ENCODE measurements at places on chromosomes 7 and 10.
A peak's percentile ranks its signal among the peaks of the same experiment; 100 is the strongest.

DNA sequence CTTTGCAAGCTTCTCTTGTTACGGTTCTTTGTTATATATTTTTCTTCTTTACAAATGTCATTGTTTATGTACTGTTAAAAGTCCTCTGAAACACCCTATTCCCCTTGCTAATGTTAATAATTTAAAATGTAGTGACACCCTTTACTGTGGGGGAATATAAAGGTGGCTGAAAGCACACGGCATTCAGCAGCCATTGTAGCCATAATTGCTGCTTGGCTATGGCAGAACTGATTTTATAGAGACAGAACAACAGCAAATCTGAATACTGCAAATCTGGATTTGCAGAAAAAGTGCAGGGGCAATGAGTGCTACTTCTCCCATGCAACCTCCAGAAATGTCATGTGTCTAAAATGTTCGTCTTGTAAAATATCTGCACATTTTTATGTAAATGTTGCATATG, 3.7 kb upstream of the WASL start:
- DNase-seq, result no peak

DNA sequence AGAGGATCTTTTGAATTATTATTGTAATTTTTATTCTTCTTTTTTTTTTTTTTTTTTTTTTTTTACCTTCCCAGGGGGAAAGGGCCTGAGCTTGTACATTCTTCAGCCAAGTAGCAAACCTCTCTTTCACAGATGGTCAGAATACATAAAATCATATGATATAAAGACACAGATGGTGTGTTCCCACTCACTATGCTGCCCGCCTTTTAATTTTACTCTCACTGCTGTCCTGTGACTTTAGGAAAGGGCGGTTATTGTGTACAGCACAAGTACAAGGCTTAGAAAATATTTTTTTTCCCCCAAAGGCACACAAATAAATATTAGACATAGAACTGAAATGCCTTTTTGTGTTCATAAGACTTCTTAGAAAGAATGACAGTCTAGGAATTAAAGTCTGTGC, 213.6 kb downstream of the RPS24 start:
- DNase-seq, result no peak

- no peak for DNase-seq
Measured at GRCh38 chr7:92699966-92700514, 109.8 kb upstream of the FAM133B start.

- no peak for DNase-seq
Measured at GRCh38 chr10:74593470-74593869, 232.9 kb upstream of the KAT6B start.

DNA sequence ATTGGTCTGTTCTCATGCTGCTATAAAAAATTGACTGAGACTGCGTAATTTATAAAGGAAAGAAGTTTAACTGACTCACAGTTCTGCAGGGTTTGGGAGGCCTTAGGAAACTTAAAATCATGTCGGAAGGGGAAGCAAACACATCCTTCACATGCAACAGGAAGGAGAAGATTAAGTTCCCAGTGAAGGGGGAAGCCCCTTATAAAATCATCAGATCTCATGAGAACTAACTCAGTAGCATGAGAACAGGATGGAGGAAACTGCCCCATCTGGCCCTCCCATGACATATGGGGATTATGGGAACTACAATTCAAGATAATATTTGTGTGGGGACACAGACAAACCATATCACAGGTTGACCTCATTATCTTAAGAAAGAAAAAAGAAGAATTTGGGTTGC, 134.5 kb downstream of the PPP1R3A start:
- no peak for DNase-seq

DNA sequence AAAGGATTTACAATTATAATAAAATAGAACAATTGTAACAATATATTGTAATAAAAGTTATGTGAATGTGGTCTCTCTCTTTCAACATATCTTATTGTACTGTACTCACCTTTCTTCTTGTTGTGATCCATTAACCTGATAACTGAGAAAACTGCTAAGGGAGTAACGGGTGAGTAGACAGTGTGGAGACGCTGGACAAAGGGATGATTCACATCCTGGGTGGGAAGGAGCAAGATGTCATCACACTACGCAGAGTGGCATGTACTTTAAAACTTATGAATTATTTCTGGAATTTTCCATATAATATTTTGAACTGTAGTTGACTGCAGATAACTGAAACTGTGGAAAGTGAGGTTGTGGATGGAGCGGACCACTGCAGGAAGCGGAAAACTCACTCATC, 91.2 kb upstream of the PLPP4 start:
- no peak for DNase-seq

GRCh38 chr7:114413761-114414155, 857 bp upstream of the FOXP2 start:
- no peak for DNase-seq

GRCh38 chr7:37348982-37349381, 99.7 kb downstream of the ELMO1 start:
- DNase-seq, result no peak

GRCh38 chr10:97411406-97411805, 10.3 kb upstream of the RRP12 start:
- no peak for DNase-seq

DNA sequence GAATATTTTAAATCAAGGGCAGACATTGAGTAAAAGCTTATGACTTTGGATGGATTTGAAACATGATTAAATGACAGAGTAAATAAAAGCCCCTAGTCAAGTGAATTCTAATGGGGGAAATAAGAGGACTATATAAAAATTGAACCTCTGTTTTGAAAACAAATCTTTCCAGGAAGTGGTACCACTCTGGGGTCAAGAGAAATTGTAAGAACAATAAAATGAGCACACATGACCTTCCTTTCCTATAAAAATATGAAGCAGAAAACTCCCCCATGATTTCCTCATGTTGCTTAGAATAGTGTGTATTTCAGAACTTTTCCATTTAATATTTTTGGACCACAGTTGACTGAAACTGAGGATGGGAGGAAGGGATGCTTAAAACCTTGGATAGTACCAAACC, 12.3 kb upstream of the CLDN12 start:
- no peak for DNase-seq

- DNase-seq, result no peak
Measured at GRCh38 chr10:87757685-87758084, 60.3 kb downstream of the ATAD1 start.

DNA sequence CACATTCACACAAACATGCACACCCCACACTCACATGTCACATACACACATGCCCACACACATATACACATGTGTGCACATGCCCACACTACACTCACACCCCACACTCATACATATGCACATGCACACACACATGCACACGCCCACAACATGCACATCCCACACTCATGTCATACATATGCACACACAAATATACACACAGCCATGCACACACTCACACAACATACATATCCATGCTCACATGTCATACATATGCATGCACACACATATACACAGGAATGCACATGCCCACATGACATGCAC, 219.8 kb downstream of the DNAJB6 start:
- no peak for DNase-seq

DNA sequence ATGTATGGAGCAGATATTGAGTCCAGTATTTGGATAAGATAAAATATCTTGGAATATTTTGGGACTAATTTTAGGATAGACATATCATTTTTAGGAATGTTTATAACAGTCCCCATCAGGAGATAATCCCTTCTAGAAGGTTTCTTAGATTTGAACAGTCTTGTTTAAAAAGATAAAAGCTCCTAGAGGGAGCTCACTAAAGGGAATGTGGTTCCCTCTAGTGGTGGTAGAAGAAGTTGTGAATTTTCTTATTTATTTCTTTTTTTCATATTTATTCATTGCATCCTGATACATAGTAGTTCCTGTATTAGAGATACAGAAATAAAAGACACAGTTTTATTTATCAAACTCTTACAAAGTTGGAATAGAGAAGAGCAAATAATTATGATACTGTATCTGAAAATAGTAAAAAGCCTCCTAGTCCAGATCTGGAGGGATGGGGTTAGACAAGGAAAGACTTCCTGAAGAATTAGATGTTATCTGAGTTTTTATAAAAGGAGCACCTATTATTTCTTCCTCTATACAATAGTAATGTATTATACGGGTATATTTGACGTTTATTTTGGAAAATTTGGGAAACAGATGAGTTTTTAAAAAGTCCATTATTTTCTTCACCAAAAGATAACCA, 24.5 kb upstream of the KLF14 start:
- DNase-seq, result no peak

DNA sequence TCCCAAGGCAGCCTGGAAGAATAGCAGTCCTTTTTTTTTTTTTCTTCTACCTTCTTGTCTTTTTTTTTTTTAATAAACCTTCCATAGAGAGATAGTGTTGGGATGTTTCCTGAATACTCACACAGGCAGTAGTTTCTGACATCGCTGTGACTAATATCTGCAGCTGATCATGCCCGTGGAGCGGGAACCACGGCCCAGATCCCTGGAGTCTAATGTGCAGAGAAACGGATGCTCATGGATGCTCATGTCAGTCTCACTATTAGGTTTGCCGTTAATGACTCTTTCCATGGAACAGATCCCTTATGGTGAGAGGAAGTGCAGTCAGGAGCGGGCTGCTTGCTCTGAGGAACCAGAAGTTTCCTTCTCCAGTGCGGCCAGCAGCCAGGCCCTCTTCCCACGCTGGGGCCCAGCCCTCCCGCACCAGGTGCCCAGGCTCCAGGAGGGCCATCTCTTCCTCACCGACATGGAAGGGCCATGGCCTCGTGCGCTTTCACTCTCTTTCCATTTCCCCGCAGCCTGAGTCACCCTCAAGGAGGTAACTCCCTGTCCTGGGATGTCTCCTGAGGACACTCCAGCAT, 132.5 kb downstream of the WDR37 start:
- no peak for DNase-seq

- DNase-seq, result no peak
Measured at GRCh38 chr10:90167174-90168064, 466.0 kb downstream of the KIF20B start.

DNA sequence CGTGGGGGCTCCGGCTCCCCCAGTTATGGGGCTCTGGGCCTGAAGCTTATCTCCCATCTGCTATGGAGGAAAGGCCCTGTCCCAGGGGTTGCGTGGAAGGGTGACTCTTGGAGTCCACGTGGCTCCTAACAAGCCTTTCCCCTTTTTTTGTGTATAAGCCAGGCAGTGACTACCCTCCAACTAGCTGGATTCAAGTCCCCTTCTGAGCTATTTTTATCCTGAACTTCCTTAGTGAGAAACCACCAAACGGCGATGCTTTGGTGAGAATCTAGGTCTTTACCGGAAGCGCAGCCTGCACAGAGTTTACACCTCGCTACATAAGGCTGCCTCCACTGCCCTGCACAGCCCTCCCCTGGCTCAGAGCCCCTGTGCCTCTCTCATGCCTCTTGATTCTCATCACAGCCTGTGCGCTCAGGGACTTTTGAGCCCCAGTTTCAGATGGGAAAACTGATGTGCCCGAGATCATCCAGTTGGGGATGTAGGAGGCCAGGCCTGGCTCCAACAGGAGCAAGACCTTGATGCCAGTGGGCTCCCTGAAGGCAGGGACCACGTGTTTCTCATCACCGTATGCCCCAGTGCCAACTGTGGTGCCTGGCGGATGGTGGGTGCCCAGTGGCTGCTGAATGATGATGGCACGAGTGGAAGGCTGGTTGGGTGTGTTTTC, 102.3 kb upstream of the PPIF start:
- DNase-seq, result peak; percentile 71

DNA sequence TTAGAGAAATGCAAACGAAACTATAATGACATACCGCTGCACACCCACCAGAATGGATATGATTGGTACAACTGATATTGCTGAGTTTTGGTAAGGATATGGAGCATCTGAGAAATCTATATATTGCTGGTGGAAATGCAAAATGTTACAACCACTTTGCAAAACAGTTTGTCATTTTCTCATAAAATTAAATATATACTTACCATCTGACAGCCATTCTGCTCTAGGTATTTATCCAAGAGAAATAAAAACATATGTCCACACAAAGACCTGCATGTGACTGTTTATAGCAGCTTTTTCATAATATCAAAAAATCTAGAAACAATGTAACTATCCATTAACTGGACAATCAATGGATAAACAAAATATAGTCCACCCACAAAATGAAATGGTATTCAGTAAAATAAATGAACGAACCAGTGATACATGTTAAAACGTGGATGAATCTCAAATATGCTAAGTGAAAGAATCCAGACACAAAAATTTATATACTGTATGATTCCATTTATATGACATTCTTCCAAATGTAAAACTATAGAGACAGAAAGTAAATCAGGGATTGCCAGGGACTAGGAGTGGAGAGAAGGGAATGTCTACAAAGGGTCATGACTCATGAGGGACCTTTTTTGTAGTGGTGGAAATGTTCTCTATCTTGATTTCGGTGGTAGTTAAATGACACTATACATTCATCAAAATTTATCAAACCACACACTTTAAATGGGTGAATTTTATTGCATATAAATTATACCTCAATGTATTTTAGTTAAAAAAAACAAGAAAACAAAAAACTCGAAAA, 312.0 kb upstream of the GLI3 start:
- no peak for DNase-seq

DNA sequence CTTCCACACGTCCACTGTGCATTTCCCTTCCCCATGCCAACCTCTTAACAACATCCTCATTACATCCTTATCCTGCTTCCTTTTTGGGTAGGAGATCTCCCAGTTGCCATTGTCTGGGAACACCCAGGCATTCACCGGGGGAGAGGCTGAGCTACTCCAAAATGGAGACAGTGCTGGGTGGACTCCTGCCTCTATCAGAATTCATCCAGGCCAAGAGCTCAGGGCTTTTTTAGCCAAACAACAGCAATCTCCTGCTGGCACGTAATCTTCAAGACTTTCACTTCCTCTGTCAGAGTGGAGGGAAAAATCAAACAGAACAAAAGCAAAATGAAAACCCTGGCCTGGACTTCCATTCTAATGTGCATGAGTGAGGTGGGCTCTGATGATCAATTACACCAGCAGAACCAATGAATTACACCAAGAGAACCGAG, 245.0 kb downstream of the PRPF18 start:
- DNase-seq, result no peak

DNA sequence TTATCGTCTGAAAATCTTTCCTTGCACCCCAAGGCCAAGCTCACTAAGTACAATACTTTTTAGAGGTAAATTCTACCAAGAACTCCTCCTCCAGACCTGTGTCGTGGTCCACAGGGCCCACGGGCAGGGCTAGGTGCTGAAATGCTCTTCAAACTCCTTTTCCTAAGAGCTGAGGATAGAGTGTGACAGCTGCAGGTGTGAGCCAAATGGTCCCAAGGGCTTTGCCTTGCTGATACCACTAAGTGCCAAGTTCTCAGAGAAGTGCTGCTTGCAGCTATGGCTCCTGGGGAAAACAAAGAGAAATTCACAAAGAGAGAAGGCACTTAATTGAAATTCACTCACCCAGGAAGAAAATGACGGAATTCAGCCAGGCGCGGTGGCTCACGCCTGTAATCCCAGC, 868.9 kb upstream of the AUTS2 start:
- DNase-seq, result no peak

GRCh38 chr7:7416031-7416858, 119.4 kb downstream of the COL28A1 start:
- no peak for DNase-seq

GRCh38 chr10:63977329-63977923, 456.2 kb downstream of the REEP3 start:
- no peak for DNase-seq

DNA sequence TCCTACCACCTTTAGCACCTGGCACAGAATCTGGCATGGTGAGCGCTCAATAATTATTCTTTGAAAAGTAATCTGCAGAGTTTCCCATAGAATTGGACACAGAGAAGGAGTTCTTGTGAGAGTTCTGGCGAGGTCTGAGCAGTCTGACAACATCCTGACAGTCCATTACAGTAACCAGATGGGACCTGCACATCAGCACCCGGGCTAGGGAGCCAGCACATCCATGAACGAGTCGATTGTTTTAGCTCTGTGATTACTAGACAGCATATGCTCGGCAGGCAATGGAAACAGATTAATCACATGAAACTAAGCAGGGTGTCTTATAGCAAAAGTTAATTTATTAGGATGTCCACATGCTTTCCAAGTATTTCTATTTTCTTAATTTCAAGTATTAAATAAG, 96.7 kb downstream of the SEMA3D start:
- DNase-seq, result no peak

Data from stimulated activated effector memory CD8-positive, alpha-beta T cell treated with anti-CD3 and anti-CD28 coated beads, Interleukin-12 subunit alpha, Interleukin-12 subunit beta, amount 100 ng/mL, for 72 hours (primary cell).